ENCODE measurements at places on chromosomes 5 and 9. TPM values are rescaled to one million over a fixed set of nuclear protein-coding genes. Genes with fewer than 3 reads are reported as not detected.

The CD74 gene
- 675 TPM for total RNA-seq

The TRIM7 gene
- 12.3 TPM for total RNA-seq

The TAF11L10 gene
- not detected for total RNA-seq

The IFNA13 gene
- not detected for total RNA-seq

The KCNMB1 gene
- total RNA-seq, result 0.27 TPM

DNA sequence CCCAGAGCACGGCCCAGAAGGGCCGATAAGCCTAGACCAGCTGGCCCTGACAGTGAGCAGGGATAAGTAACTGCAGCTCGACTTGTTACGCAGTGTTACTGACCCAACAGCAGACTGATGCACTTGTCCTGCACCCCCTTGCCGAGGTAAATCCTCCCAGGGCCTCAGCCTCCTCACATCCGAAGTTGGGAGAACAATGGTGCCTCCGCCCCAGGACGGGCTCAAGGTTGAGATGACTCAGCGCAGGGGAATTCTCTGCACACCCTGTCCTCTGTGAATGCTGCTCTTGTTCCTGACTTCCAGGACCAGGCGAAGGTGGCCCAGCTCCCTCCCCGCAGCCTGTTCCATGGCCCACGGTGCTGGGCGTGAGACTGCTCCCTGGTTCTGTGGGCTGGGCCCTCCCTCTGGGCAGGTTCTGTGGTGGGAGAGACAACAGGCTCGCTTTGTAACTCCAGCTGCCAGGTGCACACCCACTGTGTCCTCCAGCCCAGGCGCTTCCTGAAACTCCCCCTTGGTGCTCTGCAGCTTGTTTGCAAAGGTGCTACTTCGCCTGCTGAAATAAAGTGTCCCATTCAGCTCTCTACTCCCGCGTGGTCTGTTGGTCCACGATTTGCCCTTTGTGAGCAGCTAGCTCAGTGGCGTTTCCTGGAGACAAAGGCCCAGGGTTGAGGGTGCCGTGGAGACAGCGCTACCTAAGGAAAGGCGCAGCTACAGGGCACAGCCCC, 40.1 kb upstream of the SLC6A19 start:
- DNase-seq, result no peak

DNA sequence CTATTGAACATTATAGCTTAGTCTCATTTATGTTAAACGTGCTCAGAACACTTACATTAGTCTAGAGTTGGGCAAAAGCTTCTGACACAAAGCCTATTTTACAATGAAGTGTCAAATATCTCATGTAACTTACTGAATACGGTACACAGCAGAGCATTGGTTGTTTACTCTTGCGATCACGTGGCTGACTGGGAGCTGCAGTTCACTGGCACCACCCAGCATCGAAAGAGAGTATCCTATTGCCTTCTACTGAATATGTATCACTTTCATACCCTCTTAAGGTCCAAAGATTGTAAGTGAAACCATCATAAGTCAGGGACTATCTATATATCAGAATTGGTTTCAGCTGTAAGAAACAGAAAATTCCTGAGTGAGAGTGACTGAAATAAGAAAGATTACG, 42.6 kb upstream of the OSMR start:
- no peak for DNase-seq

DNA sequence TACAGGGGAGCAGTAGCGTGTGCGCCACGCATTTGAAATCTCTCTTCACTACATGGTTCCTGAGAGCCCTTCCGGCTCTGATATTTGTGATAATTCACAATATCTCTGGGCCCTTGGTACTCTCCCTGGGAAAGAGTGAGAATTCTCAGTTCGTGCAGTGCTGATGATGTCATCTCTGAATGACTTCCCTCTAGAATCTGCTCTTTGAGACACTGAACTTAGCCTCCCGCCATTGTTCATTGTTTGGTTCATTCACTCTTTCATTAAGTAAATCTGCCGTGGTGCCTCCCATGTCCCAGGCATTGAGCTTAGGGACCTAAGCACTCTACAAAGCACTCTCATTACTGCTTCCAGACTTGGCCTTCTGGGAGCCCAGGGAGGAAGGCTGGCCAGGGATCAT, 94.0 kb downstream of the PPARGC1B start:
- no peak for DNase-seq

DNA sequence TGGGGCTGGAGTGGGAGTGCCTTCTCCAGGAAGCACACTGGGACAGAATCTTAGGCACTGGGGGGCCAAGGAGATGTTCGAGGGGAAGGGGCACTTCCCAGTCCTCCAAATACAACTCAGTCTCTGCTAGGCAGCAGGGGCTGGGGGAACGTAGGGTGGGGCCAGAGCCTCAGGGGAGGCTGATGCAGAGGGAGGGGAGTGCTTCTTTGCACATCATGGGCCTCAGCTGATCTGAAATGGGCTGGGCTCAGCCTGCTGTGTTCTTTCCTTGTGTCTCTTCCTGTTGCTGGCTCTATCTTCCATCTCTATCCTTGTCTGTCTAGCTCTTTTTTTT, 15.6 kb downstream of the PSD2 start:
- no peak for DNase-seq

- peak; percentile 29 for DNase-seq
Observed at GRCh38 chr9:129703667-129704355, 38.4 kb downstream of the PRRX2 start.

GRCh38 chr9:97763874-97764273, 66.7 kb upstream of the XPA start:
- DNase-seq, result no peak

DNA sequence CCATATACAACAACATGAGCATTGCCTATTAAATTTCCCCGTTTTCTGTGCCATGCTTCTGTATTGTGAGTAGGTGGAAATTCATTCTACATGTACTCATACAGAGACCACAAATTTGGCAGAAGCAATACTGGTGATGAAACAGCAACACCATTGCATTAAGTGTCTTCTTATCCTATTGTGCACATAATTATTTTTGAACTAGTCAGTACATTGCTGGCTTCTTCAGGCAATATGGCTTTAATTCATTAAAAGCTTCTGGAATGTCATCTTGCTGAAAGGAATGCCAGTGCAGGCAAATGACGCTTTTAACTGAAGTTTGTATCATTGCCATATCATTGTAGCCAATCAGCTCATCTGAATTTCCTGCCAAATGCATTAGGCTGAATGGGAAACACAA, 82.6 kb downstream of the KIAA1958 start:
- DNase-seq, result no peak

DNA sequence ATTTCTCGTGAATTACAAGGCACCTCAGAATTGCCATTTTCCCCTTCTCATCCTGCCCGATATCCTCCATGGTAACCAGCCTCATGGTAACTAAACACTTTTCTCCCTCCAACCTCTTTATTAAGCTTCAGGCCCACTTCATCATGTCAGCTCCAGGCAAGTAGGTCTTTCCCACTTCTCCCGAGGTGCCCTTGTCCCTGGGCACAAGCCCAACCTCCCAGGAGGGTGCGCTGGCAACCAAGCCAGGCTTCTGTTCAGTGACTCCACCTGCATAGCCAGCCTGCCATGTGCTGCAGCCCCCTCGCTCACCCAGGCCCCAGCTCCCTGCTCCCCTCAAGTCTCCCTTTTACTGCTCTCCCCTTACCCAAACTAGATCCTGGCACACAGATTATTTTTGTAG, 47.4 kb upstream of the AFAP1L1 start:
- no peak for DNase-seq

GRCh38 chr5:89337-90286, 2.4 kb upstream of the PLEKHG4B start:
- no peak for DNase-seq

GRCh38 chr5:179852993-179853547, 5.5 kb downstream of the MRNIP start:
- no peak for DNase-seq

GRCh38 chr9:88537761-88538091, 2.7 kb downstream of the NXNL2 start:
- DNase-seq, result peak; percentile 47

- no peak for DNase-seq
Observed at GRCh38 chr9:108606401-108606800, 249.4 kb downstream of the ACTL7B start.

GRCh38 chr5:122091936-122092600, 14.0 kb upstream of the LOX start:
- DNase-seq, result no peak

GRCh38 chr5:6328173-6328572, 50.2 kb downstream of the MED10 start:
- peak; percentile 7 for DNase-seq

DNA sequence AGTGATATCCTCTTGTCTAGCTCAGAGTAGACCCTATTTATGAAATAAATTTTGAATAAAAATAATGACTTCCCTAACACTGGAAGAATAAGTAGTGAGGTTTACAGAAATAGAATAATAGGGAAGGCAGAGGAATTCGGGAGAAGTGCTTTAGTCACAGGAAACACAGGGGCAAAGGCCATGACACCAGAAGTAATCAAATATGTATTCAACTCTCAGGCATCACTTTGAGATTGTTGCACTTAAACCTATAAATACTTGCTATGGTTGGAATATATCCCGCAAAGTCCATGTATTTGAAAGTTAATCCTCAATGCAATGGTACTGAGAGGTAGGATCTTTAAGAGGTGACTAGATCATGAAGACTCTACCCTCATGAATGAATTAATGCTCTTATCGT, 166.8 kb downstream of the YIPF5 start:
- DNase-seq, result no peak

- DNase-seq, result no peak
Observed at GRCh38 chr9:127392166-127392565, 4.8 kb upstream of the SLC2A8 start.

- no peak for DNase-seq
Observed at GRCh38 chr9:135887021-135887507, 20.3 kb downstream of the CAMSAP1 start.

Measured in thyroid gland (tissue), 4 donors.